ENCODE measurements at places on chromosomes 11 and 22.

DNA sequence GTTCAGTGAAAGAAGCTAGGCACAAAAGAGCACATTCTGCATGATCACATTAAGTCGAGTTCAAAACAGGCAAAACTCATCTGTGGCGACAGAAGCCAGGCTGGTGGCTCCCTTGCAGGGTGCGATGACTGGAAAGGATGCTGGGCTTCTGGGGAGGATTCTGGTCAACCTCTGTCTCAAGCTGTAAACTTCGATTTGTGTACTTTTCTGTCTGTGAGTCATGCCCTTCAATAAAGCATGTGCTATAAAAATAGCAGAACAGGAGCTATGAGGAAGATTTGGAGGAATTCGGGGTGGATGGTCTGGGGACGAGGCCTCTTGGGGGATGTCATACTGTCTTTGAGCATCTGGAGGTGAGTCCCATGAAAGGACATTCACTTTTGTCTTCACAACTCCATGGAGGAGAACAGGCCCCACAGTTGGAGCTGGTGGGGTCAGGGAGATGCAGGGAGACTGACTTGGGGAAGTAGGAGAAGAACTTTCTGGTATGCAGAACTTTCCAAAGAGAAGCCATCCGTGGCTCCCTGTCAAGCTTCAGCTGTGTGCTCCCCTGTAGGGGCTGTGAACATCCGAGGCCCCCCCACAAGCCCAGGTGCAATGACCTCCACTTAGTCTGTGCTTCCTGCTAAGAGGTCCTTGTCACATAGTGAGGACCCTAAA is 77.8 kb upstream of the LINC01488 start:
- H3K27me3 ChIP-seq, result no peaks in the 10 kb centered on the region
- no peak for DNase-seq
- no peak overlapping the region for H3K4me3 ChIP-seq
- no peak overlapping the region for H3K27ac ChIP-seq
- H3K36me3 ChIP-seq, result no peaks in the 10 kb centered on the region
- peaks cover 11% of the 10 kb centered on the region for H3K4me1 ChIP-seq

DNA sequence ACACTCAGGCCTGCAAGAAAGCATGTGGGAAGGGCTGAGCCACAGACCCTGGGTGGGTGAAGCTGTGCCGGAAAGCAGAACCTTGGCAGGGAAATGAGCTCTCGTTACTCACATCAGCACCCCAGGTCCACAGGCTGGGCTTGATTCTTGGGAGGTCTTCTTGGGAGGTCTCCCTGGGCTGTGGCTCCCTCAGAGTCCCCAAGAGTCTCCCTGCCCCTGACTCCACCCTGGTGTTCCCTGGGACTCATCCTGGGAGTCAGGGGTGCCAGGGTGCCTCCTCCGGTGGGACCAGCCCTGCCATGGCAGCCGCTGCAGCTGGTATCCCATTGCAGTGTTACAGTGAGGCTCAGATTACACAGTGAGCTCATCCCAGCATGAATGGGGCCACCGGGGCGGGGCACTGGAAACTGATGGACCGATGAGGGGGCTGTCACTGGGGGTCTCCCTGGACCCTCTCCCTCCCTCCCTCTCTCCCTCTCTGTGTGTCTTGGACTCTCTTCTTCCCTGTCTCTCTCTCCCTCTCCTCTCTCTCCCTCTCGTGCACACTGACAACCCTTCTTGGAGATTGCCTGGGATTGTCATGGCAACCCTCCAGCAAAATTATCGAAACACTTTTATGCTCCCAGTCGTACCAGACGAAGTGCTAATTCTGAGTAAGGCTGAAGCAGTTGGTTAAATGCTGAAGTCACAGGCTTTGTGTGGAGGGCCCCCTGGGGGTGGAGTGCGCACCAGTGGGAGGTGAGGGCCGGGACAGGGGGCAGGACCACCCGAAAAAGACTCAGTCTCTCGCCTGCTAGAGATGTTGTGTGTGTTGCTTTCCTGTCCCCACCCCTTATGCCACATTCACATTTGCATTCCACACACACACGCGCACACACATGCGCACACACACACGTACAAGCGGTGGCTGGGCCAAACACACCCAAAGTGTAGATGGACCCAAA is 8.6 kb upstream of the C11orf96 start:
- no peaks in the 10 kb centered on the region for H3K36me3 ChIP-seq
- H3K4me3 ChIP-seq, result no peak overlapping the region
- H3K27ac ChIP-seq, result no peak overlapping the region
- H3K4me1 ChIP-seq, result no peaks in the 10 kb centered on the region
- no peak for DNase-seq
- H3K27me3 ChIP-seq, result no peaks in the 10 kb centered on the region

DNA sequence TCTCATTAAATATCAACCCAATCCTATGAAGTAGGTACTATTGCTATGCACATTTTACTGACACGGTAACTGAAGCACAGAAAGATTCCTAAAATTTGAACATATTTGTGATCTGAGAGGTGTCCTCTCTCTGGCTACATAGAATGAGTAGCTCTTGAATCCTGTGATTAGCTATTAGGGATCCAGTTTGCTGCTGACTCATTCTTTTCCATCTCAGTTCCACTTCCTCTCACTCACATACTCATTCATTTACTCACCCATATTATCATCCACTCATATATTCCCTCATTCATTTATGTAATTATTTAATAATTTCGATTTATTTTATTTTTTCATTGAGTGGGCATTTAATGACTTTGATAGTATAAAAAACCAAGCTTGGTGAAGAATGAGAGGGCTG is 42.7 kb downstream of the OR5B17 start:
- no peaks in the 10 kb centered on the region for H3K27me3 ChIP-seq
- H3K27ac ChIP-seq, result no peak overlapping the region
- no peaks in the 10 kb centered on the region for H3K4me1 ChIP-seq
- H3K36me3 ChIP-seq, result no peaks in the 10 kb centered on the region
- no peak overlapping the region for H3K4me3 ChIP-seq
- no peak for DNase-seq

- H3K36me3 ChIP-seq, result no peaks in the 10 kb centered on the region
- no peak for DNase-seq
- peaks cover 7% of the 10 kb centered on the region for H3K4me1 ChIP-seq
- H3K27ac ChIP-seq, result no peak overlapping the region
- peaks cover 53% of the 10 kb centered on the region for H3K27me3 ChIP-seq
These were observed 4.8 kb upstream of the PHF21B start for GRCh38 chr22:45014654-45015053.

DNA sequence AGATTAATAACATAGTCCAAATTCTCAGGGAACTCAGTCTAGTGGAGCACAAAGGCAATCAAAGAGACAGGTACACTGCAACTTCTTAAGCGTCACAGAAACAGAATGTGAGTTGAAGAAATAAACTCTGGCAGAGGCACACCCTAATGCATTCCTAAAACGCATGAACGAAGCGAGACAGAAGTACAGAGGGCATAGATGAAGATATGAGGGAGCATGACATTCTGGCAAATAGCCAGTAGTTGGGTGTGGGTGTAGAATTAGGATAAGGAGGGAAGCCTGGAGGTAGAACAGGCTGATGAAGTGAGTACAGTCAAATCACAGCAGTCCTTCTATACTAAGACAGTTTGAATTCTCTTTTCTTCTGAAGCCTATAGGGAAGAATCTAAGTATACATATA is 838.7 kb upstream of the API5 start:
- H3K4me1 ChIP-seq, result no peaks in the 10 kb centered on the region

GRCh38 chr11:6237761-6238302 is 1.1 kb upstream of the CNGA4 start:
- no peak overlapping the region for H3K27ac ChIP-seq
- no peak for DNase-seq
- H3K36me3 ChIP-seq, result no peaks in the 10 kb centered on the region
- no peak overlapping the region for H3K4me3 ChIP-seq
- H3K4me1 ChIP-seq, result peaks cover 9% of the 10 kb centered on the region

GRCh38 chr11:106679181-106679580 is 339.1 kb downstream of the GUCY1A2 start:
- no peak for DNase-seq
- H3K27ac ChIP-seq, result no peak overlapping the region
- no peaks in the 10 kb centered on the region for H3K27me3 ChIP-seq
- no peak overlapping the region for H3K4me3 ChIP-seq
- no peaks in the 10 kb centered on the region for H3K36me3 ChIP-seq
- no peaks in the 10 kb centered on the region for H3K4me1 ChIP-seq

DNA sequence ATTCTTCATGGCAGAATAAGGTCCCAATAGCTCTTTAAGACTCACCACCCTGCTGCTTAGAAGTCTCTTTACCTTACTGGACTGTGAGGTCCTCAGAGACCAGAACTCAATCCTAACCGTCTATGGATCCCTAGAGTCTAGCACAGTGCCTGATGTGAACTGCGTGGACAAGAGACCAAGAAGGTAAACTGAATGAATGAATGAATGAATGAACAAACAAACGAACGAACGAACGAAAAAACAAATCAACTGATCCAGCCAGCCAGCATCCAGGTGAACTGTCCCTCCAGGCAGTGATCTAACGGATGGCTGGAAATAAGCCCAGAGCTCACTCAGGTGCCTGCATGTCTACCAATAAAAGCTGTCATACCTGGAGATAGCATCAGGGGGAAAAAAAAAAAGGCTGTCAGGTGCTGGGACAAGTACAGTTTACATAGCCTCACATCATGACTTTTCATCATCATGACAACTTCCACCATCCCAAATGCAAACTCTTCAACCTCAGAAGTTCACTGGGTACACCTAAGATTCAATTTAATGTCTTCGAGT is 59.8 kb downstream of the PACSIN2 start:
- H3K27me3 ChIP-seq, result no peaks in the 10 kb centered on the region
- DNase-seq, result no peak
- no peaks in the 10 kb centered on the region for H3K36me3 ChIP-seq
- H3K4me3 ChIP-seq, result no peak overlapping the region

DNA sequence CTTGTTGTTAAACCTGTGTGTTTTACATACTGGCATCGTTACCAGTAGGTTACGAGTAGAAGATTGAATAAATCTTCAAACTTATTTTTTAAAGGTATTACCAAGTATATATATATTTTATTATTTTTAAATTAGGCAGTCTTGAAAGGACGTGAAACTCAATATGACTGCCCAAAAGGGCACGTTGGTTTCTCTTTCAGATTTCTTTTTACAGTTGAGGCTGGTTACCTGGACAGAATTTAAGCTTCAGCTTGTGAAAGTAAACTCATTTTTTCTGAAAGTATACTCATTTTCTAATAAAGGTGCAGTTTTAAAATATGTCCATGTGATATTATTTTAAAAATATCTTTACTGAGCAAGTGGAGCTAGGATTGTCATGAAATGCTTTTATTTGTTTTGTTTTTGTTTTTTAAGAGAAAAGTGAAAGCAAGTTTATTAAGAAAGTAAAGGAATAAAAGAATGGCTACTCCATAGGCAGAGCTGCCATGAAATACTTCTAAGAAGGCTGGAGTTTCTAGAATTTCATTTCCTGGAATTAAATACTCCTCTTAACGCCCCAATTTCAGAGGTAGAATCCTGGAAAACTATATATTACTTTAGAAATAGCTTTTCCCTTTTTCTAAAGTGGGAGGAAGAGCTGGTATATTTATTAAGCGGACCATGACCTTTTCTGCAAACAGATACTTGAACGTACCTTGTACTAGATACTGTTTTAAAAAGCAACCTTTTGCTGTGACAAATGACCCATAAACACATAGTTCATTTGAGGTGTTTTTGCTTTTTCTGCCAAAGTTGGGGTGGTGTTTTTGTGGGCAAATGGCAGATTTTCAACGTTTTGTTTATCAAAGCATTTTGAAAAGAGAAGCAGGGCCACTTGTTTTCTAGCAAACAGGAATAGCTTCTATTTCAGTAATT is 1.9 kb downstream of the FBXO7 start:
- peaks cover 5% of the 10 kb centered on the region for H3K36me3 ChIP-seq
- H3K27me3 ChIP-seq, result peaks cover 3% of the 10 kb centered on the region
- H3K4me3 ChIP-seq, result peak overlapping the region; percentile 58
- no peak for DNase-seq
- peak overlapping the region; percentile 88 for H3K27ac ChIP-seq

DNA sequence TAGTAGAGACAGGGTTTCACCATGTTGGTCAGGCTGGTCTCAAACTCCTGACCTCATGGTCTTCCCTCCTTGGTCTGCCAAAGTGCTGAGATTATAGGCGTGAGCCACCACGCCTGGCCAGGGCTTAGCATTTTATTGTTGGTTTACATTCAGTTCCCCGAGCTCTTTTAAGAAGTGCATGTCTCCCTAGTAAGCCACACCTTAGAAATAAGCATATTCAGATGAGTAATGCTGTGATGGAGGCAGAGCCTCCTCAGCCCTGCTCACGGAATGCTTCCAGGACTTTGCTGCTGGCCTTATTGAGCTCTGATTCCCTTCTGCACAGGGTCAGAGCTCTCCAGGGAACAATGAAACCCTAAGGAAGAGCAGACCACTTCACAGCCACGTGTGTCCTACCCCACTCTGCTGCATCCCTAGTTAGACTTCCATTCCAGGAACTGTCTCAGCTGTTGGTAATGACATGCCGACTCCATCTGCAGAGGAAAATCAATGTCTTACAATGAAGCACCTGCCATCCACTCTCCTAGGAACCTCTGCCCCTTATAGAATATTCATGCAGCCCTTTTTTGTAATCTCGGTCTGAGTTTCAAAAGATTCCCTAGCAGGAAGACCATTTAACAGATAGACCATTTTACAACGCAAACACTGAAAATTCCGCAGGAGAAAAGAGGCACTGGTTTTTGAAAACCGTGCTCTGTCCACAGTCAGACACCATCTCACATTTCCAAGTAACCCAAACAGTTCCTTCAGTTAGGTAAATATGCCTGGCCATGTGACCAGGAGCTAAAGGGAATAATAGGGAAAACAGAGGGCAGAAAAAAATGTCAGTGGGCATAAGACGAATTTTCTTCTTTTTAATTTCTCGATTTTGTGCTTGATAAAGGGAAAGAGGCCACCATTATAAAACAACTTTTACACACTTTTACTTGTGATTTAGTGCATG is 1.7 kb upstream of the JAM3 start:
- H3K36me3 ChIP-seq, result no peaks in the 10 kb centered on the region
- H3K27me3 ChIP-seq, result peaks cover 2% of the 10 kb centered on the region
- DNase-seq, result no peak
